ENCODE measurements at places on chromosomes 3 and 15. TPM values are rescaled to one million over a fixed set of nuclear protein-coding genes. Genes with fewer than 3 reads are reported as not detected.

DNA sequence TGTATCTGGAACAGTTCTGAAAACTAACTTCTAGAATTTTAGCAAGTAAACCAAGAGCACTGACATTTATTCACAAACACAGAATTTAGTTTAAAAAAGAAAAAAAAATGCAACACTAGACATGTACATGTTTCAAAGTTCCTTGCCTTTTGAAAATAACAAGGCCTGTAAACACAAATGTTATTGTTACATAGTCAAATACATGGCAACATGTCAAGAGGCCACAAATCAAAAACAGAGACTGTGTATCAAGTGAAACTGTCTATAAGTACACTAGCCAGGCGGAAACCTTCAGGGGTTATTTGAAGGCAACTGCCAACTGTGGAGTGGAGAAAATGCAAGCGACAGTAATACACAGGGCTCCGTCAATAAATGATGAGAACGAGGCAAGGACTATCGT, 547.6 kb downstream of the FOXP1 start:
- peaks cover 48% of the 10 kb centered on the region for H3K36me3 ChIP-seq
- H3K4me3 ChIP-seq, result no peak overlapping the region
- no peaks in the 10 kb centered on the region for H3K27me3 ChIP-seq
- no peak for DNase-seq
- H3K27ac ChIP-seq, result peak overlapping the region; percentile 16
- peaks cover 44% of the 10 kb centered on the region for H3K4me1 ChIP-seq

DNA sequence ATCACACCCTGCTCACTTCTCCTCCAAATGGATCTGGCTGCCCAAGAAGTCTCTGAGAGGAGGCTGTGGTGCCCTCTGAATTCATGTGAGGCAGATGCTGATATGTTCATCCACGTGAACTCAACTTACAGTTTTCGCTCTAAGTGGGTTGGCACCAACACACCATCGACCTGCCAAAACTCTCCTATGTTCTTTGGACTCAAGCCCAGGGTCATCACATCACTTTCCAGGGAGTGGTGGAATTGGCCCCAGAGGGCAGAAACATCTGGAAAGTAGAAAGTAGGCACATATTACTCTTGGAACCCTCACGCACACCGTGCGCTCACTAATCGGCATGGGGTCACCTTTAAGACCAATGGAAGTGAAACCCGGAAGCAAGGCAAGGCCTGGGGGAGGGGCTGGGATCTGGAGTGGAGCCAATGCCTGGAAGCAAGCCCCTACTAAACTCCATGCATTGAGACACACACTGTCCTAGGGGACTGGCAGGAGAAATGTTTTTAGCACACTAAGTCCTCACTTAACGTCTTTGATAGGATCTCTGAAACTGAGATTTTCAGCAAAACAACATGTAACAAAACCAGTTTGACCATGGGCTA, 41.4 kb downstream of the SSUH2 start:
- no peak overlapping the region for H3K4me3 ChIP-seq
- H3K27ac ChIP-seq, result peak overlapping the region; percentile 9
- DNase-seq, result no peak
- H3K27me3 ChIP-seq, result no peaks in the 10 kb centered on the region
- H3K36me3 ChIP-seq, result no peaks in the 10 kb centered on the region

GRCh38 chr15:74378848-74379247, 11.4 kb upstream of the CYP11A1 start:
- no peak for DNase-seq
- no peaks in the 10 kb centered on the region for H3K27me3 ChIP-seq
- H3K4me3 ChIP-seq, result no peak overlapping the region
- H3K27ac ChIP-seq, result no peak overlapping the region
- H3K36me3 ChIP-seq, result no peaks in the 10 kb centered on the region

GRCh38 chr3:17844236-17844635, 101.8 kb upstream of the TBC1D5 start:
- no peak for DNase-seq
- no peaks in the 10 kb centered on the region for H3K27me3 ChIP-seq
- H3K36me3 ChIP-seq, result no peaks in the 10 kb centered on the region
- no peaks in the 10 kb centered on the region for H3K4me1 ChIP-seq

DNA sequence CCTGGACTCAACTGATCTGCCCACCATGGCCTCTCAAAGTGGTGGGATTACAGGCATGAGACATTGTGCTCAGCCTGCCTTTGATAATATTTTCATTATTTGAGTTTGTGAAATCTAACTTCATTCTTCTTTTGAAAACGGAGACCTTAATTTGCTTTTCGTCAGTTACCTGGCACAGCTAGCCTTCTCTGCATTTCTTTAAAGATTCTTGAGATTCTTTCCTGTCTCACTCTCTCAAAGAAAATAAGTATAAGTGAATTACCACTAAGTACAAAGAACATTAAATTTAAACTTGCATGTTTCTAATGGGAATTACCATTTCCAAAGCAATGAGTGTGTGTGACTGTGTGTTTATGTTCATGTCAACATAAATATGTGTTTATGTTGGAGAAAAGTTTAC, 187.9 kb downstream of the NFKBIZ start:
- H3K27me3 ChIP-seq, result no peaks in the 10 kb centered on the region
- no peaks in the 10 kb centered on the region for H3K36me3 ChIP-seq
- no peak overlapping the region for H3K4me3 ChIP-seq
- H3K4me1 ChIP-seq, result no peaks in the 10 kb centered on the region
- no peak for DNase-seq

GRCh38 chr3:98711426-98711825, 51.7 kb upstream of the ST3GAL6 start:
- DNase-seq, result no peak
- H3K4me1 ChIP-seq, result no peaks in the 10 kb centered on the region
- no peak overlapping the region for H3K4me3 ChIP-seq
- no peaks in the 10 kb centered on the region for H3K27me3 ChIP-seq
- H3K36me3 ChIP-seq, result no peaks in the 10 kb centered on the region

DNA sequence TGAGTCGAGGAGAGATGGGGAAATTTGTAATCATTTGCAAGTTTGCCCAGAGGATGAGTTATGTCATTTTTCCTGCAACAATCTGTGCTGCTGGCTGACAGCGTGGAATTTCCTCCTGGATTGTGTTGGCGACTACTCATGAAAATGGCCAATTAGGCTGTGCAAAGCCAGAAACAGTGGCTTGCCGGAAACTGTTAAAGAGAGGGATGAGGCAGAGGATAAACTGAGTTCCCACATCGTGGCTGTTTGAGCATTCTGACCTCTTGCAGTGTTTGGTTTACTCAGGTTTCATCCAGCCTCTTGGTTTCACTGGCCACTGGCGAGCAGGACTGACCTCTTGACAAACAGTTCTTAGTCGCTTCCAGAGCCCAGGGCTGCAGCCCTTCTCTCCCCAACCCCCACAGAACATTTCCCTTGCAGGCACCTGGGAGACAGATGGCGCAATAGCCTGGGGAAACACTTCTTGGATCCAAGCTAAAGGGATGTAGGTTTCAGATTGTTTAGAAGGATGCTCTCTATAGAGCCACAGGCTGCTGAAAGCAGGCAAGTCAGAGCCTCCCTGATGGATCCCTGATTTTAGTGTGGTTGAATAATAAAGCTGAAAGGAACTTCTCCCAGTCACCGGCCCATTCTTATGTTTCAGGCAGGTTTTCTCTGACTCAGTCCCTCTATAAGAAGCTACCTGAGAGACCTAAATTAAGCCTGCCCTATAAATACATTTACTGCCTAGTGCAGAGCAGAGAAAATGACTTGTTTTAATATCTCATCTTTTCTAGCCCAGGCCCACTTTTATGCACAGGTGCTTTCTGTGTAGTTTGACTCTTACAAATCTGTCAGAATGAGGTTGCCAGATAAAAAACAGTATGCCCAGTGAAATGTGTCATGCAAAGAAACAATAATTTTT, 92.8 kb upstream of the UBE2E1 start:
- DNase-seq, result peak; percentile 63
- no peaks in the 10 kb centered on the region for H3K36me3 ChIP-seq
- no peak overlapping the region for H3K27ac ChIP-seq
- no peaks in the 10 kb centered on the region for H3K4me1 ChIP-seq
- no peak overlapping the region for H3K4me3 ChIP-seq

DNA sequence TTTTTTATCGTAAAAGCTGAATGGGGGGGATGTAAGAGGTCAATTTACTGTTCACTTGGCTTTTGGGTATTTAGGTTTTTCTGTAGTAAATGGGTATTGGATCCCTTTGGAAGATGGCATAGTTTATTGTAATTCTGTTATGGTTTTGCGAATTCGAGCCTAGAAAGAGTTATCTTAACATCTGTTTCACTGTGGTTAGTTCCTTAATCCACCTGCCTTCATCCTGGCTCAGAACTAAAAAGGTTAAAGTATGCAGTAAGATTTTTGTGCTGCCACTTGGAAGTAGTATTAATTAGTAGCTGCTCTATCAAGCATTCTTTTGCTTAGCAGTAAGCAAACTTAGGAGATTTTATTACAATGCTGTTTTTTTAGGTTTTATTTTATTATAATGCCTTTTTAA, 62.4 kb downstream of the ARIH1 start:
- H3K36me3 ChIP-seq, result no peaks in the 10 kb centered on the region
- no peak overlapping the region for H3K27ac ChIP-seq
- H3K4me1 ChIP-seq, result no peaks in the 10 kb centered on the region
- H3K4me3 ChIP-seq, result no peak overlapping the region
- no peaks in the 10 kb centered on the region for H3K27me3 ChIP-seq
- no peak for DNase-seq

DNA sequence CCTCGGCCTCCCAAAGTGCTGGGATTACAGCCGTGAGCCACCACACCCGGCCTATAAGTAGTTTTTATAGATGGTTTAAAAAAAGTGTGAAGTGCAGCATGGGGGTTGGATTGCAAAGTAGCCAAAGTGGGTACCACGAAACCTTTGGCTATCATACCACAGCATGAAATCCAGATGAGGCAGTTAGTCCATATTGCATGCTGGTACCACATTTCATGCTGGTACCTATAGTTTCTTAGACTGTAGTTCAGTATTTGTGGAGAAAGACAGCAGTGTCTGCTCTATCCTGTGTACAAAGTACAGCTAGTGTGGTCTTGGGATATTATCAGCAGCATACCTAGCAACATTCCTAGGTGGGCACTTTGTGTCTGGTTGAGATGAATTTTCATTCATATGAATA, 11.8 kb downstream of the ZNF609 start:
- H3K36me3 ChIP-seq, result no peaks in the 10 kb centered on the region
- no peaks in the 10 kb centered on the region for H3K27me3 ChIP-seq
- no peak for DNase-seq
- H3K4me3 ChIP-seq, result no peak overlapping the region

GRCh38 chr15:57436166-57436565, 59.9 kb downstream of the CGNL1 start:
- H3K4me3 ChIP-seq, result no peak overlapping the region
- no peaks in the 10 kb centered on the region for H3K4me1 ChIP-seq
- no peaks in the 10 kb centered on the region for H3K27me3 ChIP-seq

DNA sequence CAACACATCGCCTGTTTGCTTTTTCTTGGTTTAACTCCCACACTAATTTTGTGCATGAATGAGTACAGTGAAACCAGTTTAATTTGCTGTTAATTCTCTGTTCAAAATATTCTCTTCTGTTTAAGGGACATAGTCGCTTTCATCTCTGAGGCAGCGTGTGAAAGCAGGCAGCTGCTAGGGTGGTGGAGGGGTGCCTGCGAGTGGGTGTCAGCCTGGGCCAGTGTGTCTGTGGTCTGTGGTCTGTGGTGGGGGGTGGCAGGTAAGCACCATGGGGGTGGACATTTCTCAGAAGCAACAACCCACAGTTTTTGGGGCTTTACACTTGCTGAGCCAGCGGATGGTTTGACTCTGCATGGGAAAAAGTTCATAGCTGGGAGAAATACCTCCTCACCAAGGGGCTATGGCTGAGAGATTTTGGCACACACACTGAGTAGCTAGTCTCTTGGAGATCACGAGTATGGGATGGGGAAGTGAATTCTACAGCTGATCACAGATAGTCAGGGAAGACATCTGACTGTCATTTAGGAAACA, 109.2 kb downstream of the EPHB1 start:
- no peaks in the 10 kb centered on the region for H3K36me3 ChIP-seq
- H3K27ac ChIP-seq, result no peak overlapping the region
- DNase-seq, result no peak
- no peak overlapping the region for H3K4me3 ChIP-seq
- H3K27me3 ChIP-seq, result no peaks in the 10 kb centered on the region

DNA sequence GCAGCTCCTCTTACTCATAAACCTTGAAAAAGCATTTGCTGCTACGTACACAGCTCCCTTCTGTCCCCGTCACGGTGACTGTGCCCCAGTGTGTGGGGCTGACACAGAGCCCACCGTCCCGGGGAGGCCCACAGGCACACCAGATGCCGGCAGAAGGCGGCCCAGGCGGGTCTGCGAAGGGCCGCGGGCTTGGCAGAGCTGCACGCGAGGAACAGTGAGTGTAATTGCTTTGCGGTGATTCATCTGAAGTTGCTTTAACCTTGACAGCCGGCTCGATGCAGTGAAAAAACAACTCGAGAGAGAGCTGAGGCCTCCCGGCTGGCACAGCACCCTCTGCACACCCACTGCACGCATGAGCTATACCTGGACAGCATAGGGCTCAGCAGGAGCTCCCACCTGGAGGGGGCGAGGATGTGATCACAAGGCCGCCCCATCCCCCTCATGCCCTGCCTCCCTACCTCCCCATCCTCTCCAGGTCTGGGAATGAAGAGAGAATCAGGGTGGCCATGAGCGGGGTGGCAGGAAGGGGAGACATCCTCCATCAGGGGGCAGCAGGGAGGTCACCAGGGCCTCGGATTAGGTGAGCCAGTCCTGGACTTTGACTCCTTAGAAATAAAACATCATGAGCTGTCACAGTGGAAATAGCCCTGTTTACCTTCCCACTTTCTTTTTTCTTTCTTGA, 172.7 kb downstream of the MEGF11 start:
- no peaks in the 10 kb centered on the region for H3K27me3 ChIP-seq
- DNase-seq, result no peak
- no peak overlapping the region for H3K4me3 ChIP-seq
- no peaks in the 10 kb centered on the region for H3K4me1 ChIP-seq

DNA sequence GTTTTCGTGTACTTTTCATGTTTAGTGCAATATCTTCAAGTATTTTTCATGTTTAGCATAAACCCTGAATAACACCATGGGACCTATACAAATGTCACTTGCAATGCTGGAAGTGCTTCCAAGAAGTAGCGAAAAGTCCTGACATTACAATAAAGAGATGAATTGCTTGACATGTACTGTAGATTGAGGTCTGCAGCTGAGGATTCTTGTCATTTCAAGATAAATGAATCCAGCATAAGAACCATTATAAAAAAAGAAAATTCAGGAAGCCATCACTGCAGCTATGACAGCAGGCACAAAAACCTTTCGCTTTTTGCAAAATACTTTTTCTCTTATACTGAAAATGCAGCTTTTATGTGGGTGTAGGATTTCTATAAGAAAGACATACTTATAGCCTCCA, 37.4 kb downstream of the IFT57 start:
- H3K27me3 ChIP-seq, result no peaks in the 10 kb centered on the region
- H3K4me1 ChIP-seq, result no peaks in the 10 kb centered on the region
- no peak overlapping the region for H3K27ac ChIP-seq
- no peaks in the 10 kb centered on the region for H3K36me3 ChIP-seq

The PLSCR5 gene
- not detected for total RNA-seq

The RTP1 gene
- total RNA-seq, result not detected

The DZIP3 gene
- 7.0 TPM for total RNA-seq

The SPATA12 gene
- not detected for total RNA-seq

The TGM4 gene
- not detected for total RNA-seq

The CHRNA3 gene
- total RNA-seq, result not detected

The HYKK gene
- total RNA-seq, result 9.0 TPM
